ENCODE measurements at places on chromosomes 4 and X.

DNA sequence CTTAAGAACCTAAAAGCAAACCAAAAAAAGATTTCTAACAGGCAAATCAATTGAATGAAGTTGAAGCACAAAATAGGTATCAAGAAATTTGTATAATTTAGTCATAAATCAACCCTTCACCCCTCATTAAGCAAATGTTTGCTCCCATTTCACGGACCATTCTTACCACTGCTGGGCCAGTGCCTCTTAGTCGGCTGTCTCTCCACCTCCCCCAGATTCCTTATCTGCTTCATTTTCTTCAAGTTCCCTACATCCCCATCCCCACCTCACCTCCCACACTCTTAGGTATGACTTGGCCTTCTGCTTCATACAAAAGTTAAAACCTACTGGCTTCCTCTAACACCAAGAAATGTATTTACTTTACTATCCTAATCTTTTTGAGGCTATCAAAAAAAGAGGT is 11.8 kb downstream of the AASDH start:
- no peak for ATAC-seq

DNA sequence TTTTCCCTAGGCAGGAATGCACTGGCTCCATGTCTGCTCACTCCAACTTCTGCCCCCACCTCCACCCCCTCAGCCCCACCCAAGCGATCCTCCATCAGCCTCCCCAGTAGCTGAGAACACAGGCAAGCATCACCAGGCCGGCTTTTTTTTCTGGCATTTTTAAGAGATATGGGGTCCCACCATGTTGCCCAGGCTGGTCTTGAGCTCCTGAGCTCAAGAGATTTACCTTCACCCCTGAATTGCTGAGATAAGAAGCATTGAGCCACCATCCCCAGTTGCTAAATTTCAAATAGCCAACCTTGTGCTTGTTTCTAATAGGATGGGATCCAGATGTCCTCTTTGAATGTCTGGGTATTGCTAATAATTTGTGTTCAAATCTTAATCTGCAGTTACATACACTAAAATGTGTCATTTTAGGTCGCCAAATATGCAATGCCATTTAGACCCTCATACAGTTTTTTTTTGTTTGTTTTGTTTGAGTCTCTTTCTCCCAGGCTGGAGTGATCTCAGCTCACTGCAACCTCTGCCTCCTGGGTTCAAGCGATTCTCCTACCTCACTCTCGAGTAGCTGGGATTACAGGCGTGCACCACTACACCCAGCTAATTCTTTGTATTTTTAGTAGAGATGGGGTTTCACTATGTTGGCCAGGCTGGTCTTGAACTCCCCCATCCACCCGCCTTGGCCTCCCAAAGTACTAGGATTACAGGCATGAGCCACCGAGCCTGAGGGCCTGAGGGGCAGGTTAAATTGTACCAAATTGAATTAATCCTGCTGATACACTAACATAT is 8.8 kb downstream of the LARP7 start:
- ATAC-seq, result no peak

- ATAC-seq, result peak; percentile 81
These were observed 128.6 kb downstream of the SLC39A8 start for GRCh38 chr4:102216666-102217065.

GRCh38 chr4:131063878-131064277 is 1967.9 kb downstream of the C4orf33 start:
- ATAC-seq, result no peak

- no peak for ATAC-seq
These were observed 26.0 kb downstream of the KIT start for GRCh38 chr4:54683616-54684346.

DNA sequence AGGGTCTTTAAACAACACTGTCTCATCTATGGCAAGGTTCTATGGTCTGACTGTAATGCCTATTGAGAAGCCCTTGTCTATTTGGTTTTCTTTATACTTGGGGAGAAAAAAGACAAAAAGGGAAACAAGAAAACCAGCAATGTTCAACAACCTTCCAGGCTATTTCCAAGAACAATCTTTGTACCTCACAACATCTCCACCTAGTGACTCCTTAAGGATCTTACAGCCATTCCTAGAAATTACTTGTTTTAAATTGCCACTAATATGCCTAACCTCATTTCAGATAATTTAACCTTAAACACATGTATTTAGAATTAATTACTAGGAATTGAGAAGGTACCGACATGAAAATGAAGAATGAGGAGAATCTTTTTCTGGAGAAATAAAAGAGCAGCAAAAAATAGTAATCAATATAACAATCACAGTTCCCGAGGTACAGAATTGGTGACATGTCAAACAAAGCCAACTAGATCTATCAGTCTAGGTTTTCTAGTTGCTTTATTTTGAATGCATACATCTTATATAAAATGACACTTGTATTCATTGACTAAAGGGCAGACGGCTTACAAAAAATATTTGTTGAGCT is 1.6 kb upstream of the RBM46 start:
- peak; percentile 46 for ATAC-seq

- ATAC-seq, result no peak
These were observed 2044.5 kb upstream of the AGA start for GRCh38 chr4:179486570-179487335.

GRCh38 chr4:39687014-39687413 is 10.9 kb upstream of the UBE2K start:
- ATAC-seq, result no peak

DNA sequence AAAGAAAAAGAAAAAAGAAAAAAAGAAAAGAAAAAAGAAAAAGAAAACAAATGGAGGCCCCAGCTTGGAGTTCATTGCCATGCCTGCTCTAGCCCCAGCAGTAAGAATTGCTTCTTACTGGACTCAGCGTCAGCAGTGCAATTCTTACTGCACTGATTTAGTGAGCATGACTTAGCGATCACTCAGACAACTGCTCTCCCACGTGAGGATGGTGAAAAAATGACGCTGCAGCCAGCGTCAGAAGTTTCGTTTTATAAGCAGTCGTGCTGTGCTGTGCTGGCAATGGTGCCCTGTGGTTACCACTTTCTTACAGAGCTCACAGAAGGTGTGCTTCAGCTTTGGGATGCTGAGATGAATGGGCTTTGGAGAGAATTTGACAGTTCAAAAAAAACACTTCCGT is 68.3 kb upstream of the DDX3X start:
- ATAC-seq, result peak; percentile 77

DNA sequence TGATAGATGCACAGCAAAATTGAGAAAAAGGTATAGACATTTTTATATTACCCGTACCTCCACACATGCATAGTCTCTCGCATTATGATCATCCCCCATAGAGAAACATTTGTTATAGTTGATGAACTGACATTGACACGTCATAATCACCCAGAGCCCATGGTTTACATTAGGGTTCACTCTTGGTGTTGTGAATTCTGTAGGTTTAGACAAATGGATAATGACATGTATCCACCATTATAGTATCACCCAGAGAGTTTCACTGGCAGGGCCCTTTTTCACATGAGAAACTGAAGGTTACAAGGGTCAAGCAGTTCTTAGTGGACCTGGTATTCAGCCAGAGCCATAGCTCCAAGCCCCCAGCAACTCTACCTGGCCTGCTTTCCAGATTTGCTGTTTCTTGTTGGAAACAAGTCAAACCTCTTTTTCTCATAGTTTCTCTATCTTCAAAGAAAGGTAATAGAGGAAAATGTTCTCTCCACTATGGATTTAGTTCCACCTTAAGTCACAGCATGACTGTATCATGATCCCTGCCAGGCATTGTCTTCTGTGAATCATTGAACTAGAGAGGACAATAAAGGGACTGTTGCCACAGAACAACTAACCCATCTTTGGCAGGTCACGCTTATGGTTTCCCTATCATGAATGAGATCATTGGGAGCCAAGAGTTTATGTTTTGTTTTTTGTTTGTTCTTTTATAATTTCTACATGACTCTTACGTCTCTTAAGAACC is 64.0 kb downstream of the HHIP start:
- no peak for ATAC-seq

DNA sequence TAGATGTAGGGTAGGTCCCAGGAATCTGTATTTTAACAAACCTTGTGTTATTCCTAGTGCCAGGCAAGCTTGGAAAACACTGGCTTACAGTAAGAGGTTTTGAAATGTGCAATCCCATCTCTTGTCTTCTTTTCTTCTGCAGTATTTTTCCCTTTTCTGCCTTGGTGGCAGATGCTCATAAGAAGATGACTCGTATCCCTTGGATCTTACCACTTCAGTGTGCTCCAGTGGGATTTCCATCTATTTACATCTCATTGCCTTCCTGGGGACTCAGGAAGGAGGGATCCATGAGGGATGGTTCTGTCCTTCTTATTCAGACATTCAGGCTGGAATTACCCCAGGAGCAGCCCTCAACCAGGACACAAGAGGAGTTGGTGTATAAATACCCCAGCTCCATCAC is 136.6 kb downstream of the NHS start:
- no peak for ATAC-seq

- peak; percentile 98 for ATAC-seq
These were observed 61.5 kb downstream of the CORIN start for GRCh38 chr4:47776353-47776752.

GRCh38 chr4:173797296-173797695 is 267.3 kb upstream of the HAND2 start:
- ATAC-seq, result no peak

DNA sequence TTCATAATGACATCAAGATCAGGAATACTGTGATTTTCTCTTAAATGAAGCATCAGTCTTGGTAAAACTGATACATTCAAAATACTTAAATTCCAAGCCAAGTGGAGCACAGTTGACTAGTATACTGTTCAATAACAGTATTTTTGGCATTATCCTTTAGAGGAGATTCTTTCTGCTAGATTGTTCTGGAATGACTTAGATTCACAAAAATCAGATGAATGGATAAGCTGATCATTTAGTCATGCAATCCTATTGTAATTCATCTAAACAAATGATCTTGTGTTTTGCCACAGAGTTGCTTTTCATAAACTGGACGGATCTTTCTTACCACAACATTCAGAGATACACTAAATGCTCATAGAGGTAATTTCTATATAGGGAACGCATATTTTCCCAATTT is 232.0 kb downstream of the CXXC4 start:
- ATAC-seq, result no peak

DNA sequence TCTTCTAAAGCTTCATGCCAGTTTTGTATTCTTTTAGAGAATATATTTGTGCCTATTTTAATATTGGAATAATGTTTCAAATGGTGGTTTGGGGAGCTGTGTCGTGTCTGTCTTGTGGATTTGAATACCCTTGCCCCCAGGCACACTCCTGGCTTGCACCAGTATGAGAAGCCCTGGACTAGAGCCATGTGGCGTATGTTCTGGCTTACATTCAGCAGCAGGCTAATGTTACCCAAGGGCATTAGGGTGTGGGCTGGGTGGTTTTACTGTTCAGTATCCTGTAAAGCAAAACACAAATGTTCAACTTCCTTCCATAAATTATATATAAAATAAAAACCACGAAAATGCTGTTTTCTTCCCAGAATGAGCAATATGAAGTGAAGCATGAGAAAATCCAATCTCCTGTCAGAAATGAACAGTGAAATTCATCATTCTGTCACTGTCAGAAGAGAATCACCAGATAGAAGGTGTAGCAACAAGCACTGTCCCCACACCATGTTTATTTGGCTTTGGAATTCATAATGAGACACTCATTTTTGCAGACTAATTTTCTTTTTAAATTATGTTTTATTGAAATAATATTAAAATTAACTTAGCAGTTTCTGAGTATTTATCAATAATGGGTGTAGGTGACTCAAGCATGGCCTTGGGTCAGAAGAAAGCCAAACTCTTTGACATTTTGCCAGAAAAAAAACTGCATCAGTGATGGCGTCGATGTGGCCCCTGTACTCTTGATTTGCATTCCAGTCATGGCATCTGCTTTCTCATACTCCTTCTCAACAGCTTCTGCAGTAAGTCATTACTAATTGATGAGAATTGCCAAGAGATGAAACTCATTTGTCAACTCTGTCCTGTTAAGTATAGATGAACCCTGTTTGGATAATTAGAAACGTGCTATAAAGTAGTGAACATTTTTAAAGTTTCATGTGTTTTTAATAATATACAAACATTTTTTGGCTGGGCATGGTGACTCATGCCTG is 43.8 kb downstream of the WWC2 start:
- peak; percentile 73 for ATAC-seq

DNA sequence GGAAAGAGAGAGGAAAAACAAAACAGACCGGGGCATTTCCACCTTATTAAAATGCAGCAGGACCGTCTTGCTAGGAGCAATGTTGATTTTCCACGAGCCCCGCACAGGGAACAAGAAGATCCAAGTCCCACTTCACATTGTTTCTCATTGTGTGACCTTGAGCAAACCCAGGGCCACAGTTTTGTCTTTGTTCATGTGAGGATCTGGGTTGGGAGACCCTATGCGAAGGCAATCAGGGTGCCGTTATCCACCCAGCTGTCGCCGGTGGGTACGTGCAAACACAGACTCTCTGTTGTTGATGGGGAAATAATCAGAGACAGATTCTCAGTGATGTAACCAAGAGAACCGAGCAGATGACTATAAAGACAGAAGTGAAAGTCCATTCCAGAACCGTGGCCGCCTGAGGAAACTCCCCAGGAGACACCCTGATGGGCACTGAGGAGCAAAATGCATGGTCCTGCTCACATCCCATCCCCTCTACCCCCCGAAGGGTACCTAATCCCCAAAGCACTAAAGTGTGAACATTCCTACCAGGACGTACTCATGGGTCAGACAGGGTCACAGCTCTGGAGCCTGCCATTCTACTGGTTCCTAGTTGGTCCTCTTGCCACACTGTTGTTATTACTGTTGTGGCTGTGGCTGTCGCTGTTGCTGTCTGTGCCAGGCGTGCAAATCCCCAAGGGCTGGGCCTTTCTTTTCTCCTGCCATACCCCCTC is 102.7 kb upstream of the RBPJ start:
- peak; percentile 56 for ATAC-seq

GRCh38 chrX:121802881-121803412 is 755.5 kb downstream of the GLUD2 start:
- no peak for ATAC-seq

Data from motor neuron (in vitro differentiated cells).